ENCODE measurements at places on chromosomes 5 and 9.

GRCh38 chr9:69499407-69499806 is 172.8 kb downstream of the APBA1 start:
- DNase-seq, result no peak

DNA sequence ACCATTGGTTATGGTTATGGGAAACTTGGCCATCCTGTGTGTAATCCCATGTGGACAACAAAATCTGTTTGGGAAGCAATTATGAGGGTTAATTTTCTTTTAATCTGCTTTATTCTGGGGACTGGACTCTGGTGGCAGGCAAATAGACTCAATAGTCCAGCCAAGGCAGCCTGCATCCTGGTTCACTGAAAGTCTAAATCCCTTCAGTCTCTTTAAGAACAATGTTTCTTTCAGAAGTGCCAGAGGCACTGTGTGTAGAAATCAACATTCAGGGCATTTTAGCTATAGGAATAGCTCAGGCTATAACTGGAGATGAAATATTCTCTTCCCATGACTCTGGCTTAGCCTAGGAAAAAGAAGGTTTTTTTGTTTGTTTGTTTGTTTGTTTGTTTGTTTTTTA is 118.0 kb downstream of the SPATA31D1 start:
- no peak for DNase-seq

- DNase-seq, result no peak
Observed at GRCh38 chr9:128701227-128701854, 962 bp upstream of the PKN3 start.

GRCh38 chr5:57839437-57840079 is 356.9 kb upstream of the ACTBL2 start:
- no peak for DNase-seq

GRCh38 chr9:112028242-112029221 is 131.9 kb downstream of the UGCG start:
- DNase-seq, result no peak

Measured in urothelium cell line (cell line).